ENCODE measurements at places on chromosomes 12 and 14.

DNA sequence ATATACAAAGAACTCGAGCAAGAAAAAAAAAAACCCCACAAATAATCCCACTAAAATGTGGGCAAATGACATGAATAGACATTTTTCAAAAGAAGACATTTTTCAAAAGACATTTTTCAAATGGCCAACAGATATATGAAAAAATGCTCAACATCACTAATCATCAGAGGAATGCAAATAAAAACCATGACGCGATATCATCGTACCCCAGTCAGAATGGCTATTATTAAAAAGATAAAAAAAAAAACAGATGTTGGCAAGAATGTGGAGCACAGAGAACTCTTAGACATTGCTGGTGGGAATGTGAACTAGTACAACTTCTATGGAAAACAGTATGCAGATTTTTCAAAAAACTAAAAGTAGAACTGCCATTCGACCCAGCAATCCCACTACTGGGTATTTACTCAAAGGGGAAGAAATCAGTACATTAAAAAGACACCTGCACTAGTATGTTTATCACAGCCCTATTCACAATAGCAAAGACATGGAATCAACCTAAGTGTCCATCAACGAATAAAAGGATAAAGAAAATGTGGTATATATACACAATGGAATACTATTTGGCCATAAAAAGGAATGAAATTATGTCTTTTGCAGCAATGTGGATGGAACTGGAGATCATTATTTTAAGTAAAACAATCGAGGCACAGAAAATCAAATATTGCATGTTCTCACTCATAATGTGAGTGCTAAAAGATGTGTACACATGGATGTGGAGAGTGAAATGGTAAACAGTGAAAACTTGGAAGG lies 16.3 kb downstream of the ZBTB39 start:
- no peak for DNase-seq

- DNase-seq: no peak
Observed at GRCh38 chr12:23585782-23586163, 363.7 kb downstream of the SOX5 start.

- no peak for DNase-seq
Observed at GRCh38 chr12:17809206-17809605, 280.8 kb downstream of the RERGL start.

GRCh38 chr12:57173089-57173488 lies 25.7 kb upstream of the LRP1-AS start:
- peak; percentile 53 for DNase-seq

GRCh38 chr12:32466986-32467711 lies 67.8 kb downstream of the FGD4 start:
- no peak for DNase-seq

All from KBM-7 (cell line).